SJCRH30 (cell line): ENCODE measurements at places on chromosomes 2 and 18. TPM values are rescaled to one million over a fixed set of nuclear protein-coding genes. Genes with fewer than 3 reads are reported as not detected.

DNA sequence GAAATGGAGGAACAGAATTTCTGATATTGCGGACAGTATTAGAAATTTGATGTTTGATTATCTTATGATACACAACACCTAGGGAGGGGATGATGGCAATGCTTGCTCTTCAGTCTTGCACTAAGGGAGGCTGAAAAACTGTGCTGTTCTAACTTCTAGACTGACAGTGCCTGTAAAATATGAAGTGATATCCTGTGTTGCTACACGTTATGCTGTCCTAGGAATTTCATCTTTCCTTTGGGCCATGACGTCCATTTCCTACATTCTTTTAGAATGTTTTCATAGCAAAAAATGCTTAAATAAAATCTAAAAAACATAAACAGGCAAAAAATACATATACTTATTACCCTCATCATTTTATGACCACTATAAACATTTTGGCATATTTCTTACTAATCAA, 55.3 kb downstream of the OSBPL1A start:
- peaks cover 8% of the 10 kb centered on the region for H3K4me1 ChIP-seq
- no peak overlapping the region for H3K27ac ChIP-seq
- H3K27me3 ChIP-seq: no peaks in the 10 kb centered on the region
- no peak for DNase-seq

DNA sequence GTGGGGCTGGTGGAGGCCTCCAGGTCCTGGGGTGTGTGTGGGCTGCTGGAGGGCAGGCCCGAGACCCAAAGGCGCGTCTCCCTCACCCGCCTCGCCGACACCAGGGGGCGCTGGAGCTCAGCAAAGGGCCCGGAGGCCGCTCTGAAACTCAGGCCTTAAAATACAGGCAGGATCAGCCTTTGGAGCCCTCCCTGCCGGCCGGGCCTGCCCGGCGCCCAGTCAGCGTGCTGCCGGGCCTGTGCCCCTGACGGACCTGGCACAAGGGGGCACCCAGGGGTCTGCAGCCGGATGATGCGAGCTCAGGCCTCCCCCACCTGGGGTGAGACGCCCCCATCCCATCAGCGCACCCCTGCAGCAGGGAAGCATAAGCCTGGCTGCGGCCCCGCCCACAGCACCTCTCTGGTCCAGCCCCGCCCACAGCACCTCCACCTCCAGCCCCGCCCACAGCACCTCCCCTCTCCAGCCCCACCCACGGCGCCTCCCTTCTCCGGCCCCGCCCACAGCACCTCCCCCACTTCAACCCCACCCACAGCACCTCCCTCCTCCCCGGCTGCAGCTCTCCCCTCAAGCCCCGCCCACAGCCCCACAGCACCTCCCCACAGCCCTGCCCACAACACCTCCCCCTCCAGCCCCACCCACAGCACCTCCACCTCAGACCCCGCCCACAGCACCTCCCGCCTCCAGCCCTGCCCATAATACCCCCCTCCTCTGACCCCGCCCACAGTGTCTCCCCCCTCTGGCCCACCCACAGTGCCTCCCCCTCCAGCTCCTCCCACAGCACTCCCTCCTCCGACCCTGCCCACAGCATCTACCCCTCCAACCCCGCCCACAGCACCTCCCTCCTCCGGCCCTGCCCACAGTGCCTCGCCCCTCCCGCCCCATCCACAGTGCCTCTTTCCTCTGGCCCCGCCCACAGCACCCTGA, 92.8 kb upstream of the OTOS start:
- no peak overlapping the region for H3K27ac ChIP-seq
- peak; percentile 91 for DNase-seq
- peak overlapping the region; percentile 30 for H3K4me3 ChIP-seq
- H3K27me3 ChIP-seq: no peaks in the 10 kb centered on the region
- H3K4me1 ChIP-seq: peaks cover 19% of the 10 kb centered on the region
- H3K36me3 ChIP-seq: no peaks in the 10 kb centered on the region

DNA sequence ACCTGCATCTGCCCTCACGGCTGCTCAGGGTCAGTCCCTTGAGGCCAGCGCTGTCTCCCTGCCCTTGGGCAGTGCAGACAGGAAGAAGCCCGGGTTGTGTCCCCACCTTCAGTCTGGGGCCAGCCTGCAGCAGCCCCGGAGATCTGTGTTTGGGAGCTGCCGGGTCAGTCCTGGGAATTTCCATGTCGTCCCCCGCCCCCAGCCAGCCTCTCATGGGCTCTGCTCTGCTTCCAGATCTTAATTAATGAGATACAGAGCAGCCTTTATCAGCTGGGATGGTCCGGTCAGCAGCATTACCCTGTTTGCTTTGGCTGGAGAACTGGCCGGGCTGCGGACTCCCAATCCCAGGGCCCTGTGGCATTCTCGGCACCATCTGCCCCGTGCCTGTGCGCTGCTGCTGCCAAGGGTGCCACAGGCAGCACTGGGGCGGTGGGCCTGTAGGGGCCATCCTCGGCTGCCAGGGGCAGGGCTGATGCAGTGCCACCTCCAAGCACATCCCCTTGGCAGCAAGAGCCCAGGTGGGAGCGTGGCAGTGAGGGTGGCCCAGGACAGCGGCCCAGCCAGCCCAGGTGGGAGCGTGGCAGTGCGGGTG, 2.4 kb downstream of the BOK start:
- H3K4me1 ChIP-seq: peaks cover 12% of the 10 kb centered on the region
- no peak for DNase-seq
- H3K4me3 ChIP-seq: no peak overlapping the region
- no peak overlapping the region for H3K27ac ChIP-seq

DNA sequence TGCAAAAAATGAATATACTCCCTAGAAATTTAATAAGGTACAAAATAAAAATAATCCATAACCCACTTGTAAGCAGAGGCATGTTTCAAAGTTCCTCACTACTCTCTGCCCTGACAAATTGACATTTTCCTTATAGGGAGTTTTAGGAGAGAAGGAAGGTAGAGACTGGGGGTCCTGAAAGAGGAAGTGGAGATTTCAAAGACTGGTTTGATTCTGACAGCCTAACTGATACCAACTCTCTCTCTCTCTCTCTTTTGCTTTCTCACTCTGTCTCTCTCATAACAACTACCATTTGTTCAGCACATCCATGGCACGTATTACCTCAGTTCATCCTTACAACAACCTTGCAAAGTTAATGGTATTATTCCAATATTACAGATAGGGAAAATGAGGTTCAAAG, 18.6 kb downstream of the FZD7 start:
- H3K27me3 ChIP-seq: no peaks in the 10 kb centered on the region
- no peaks in the 10 kb centered on the region for H3K4me1 ChIP-seq
- no peak overlapping the region for H3K4me3 ChIP-seq
- no peaks in the 10 kb centered on the region for H3K36me3 ChIP-seq

DNA sequence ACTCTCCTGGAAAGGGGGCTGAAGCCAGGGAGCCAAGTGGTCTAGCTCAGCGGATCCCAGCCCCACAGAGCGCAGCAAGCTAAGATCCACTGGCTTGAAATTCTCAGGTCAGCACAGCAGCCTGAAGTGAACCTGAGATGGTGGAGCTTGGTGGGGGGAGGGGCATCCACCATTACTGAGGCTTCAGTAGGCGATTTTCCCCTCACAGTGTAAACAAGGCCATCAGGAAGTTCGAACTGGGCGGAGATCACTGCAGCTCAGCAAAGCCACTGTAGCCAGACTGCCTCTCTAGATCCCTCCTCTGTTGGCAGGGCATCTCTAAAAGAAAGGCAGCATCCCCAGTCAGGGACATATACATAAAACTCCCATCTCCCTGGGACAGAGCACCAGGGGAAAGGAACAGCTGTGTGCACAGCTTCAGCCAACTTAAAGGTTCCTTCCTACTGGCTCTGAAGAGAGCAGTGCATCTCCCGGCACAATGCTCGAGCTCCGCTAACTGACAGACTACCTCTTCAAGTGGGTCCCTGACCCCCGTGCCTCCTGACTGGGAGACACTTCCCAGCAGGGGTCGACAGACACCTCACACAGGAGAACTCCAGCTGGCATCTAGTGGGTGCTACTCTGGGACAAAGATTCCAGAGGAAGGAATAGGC, 282.3 kb upstream of the EPC2 start:
- no peaks in the 10 kb centered on the region for H3K4me1 ChIP-seq
- H3K4me3 ChIP-seq: no peak overlapping the region
- no peak overlapping the region for H3K27ac ChIP-seq
- DNase-seq: no peak
- no peaks in the 10 kb centered on the region for H3K27me3 ChIP-seq

The PID1 gene
- 6.3 and 6.6 TPM in 2 replicates for total RNA-seq

The NOSTRIN gene
- total RNA-seq: 0.28 and 0.40 TPM in 2 replicates

The FAM237A gene
- not detected in 2 replicates for total RNA-seq
